ENCODE measurements at places on chromosomes 13 and 19. TPM values are rescaled to one million over a fixed set of nuclear protein-coding genes. Genes with fewer than 3 reads are reported as not detected.

- no peak overlapping the region for H3K27ac ChIP-seq
- H3K4me3 ChIP-seq: no peak overlapping the region
- no peaks in the 10 kb centered on the region for H3K27me3 ChIP-seq
- H3K36me3 ChIP-seq: no peaks in the 10 kb centered on the region
- no peaks in the 10 kb centered on the region for H3K4me1 ChIP-seq
These were observed 99.8 kb downstream of the LACC1 start for GRCh38 chr13:43979492-43979891.

DNA sequence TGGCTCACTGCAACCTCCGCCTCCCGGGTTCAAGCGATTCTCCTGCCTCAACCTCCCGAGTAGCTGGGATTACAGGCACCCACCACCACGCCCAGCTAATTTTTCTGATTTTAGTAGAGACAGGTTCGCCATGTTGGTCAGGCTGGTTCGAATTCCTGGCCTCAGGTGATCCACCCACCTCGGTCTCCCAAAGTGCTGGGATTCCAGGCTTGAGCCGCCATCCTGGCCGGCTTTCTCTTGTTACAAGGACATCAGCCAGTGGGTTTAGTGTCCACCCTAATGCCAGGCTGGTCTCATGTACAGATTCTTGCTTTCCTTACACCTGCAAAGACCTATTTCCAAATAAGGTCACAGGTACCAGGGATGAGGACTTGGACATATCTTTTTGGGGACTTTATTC, 6.8 kb downstream of the PIK3R2 start:
- peaks cover 7% of the 10 kb centered on the region for H3K36me3 ChIP-seq
- H3K4me1 ChIP-seq: no peaks in the 10 kb centered on the region
- H3K4me3 ChIP-seq: no peak overlapping the region
- no peak for DNase-seq

DNA sequence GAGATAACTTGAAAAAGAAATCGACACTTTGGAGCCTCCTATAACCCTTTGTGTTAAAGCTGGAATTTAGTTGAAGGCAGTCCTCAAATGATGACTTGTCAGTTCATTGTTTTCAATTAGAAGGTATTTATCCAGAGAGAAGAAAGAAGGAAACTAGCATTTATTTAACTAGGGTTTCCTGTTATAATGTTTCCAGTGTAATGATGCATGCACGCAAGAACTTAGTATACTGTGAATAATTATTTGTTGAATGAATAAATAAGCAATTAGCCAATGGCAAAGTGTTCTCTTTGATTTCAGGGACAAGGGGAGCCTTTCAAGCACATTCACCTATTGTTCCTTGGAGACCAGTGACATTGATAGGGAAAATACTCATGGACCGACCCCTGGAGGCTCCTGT, 307.4 kb downstream of the KLF5 start:
- H3K27ac ChIP-seq: no peak overlapping the region
- no peak overlapping the region for H3K4me3 ChIP-seq
- no peaks in the 10 kb centered on the region for H3K27me3 ChIP-seq
- no peaks in the 10 kb centered on the region for H3K4me1 ChIP-seq
- H3K36me3 ChIP-seq: no peaks in the 10 kb centered on the region
- no peak for DNase-seq

DNA sequence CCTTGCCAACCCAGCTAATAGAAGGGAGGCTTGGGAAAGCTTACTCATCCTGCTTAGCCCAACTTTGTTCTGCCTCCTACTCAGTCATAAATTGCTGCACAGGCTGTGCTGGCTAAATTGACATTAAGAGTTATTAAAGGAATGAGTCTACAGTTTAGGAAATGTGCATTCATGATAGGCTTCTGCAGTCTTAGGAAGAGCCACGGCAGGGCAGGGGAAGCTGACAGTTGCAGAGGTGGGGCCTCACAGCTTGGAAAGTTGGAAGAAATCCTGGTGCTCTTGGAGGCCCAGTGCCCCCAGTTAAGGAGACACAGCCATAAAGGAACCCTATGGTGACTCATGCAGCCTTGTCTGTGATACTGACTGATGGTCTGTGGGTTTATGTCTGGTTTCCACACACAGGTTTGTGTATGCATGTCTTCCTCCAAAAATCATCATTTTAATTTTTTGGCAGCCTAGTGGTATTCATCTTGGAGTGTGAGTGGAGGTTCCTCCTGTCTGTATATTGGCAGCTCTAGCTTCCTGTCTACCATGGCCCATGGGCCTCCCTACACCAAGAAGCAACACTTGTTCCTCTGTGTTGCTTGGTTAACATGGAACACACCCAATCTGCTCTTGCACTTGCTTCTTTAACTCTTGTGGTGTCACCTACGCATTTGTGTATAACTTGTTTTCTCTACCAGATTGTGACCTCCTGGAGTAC, 135.0 kb upstream of the KL start:
- H3K27ac ChIP-seq: no peak overlapping the region
- no peaks in the 10 kb centered on the region for H3K27me3 ChIP-seq
- no peaks in the 10 kb centered on the region for H3K36me3 ChIP-seq
- H3K4me1 ChIP-seq: no peaks in the 10 kb centered on the region

GRCh38 chr19:31350033-31350692, 927 bp upstream of the TSHZ3 start:
- peaks cover 19% of the 10 kb centered on the region for H3K4me1 ChIP-seq
- no peaks in the 10 kb centered on the region for H3K36me3 ChIP-seq
- H3K4me3 ChIP-seq: peak overlapping the region; percentile 37
- DNase-seq: no peak
- H3K27ac ChIP-seq: no peak overlapping the region
- H3K27me3 ChIP-seq: peaks cover 40% of the 10 kb centered on the region

- H3K27ac ChIP-seq: no peak overlapping the region
- no peak for DNase-seq
These were observed 32.7 kb upstream of the MATK start for GRCh38 chr19:3818918-3819317.

GRCh38 chr13:103451656-103452055, 385.4 kb upstream of the SLC10A2 start:
- no peak overlapping the region for H3K4me3 ChIP-seq
- H3K27ac ChIP-seq: no peak overlapping the region
- no peaks in the 10 kb centered on the region for H3K4me1 ChIP-seq

GRCh38 chr19:19409631-19410030, 4.2 kb downstream of the GATAD2A start:
- H3K36me3 ChIP-seq: no peaks in the 10 kb centered on the region
- no peaks in the 10 kb centered on the region for H3K27me3 ChIP-seq
- H3K4me1 ChIP-seq: peaks cover 58% of the 10 kb centered on the region
- H3K4me3 ChIP-seq: no peak overlapping the region
- no peak for DNase-seq

GRCh38 chr19:45952686-45953505, 20.8 kb downstream of the NOVA2 start:
- peaks cover 7% of the 10 kb centered on the region for H3K27me3 ChIP-seq
- no peaks in the 10 kb centered on the region for H3K36me3 ChIP-seq
- no peaks in the 10 kb centered on the region for H3K4me1 ChIP-seq

GRCh38 chr13:28849441-28849840, 29.3 kb downstream of the MTUS2 start:
- no peaks in the 10 kb centered on the region for H3K27me3 ChIP-seq
- H3K36me3 ChIP-seq: no peaks in the 10 kb centered on the region
- no peak overlapping the region for H3K4me3 ChIP-seq
- H3K4me1 ChIP-seq: no peaks in the 10 kb centered on the region

- DNase-seq: no peak
- no peak overlapping the region for H3K27ac ChIP-seq
- H3K4me1 ChIP-seq: no peaks in the 10 kb centered on the region
- H3K27me3 ChIP-seq: no peaks in the 10 kb centered on the region
- no peak overlapping the region for H3K4me3 ChIP-seq
These were observed 133.3 kb upstream of the WASF3 start for GRCh38 chr13:26424181-26424580.

- no peaks in the 10 kb centered on the region for H3K27me3 ChIP-seq
- H3K4me1 ChIP-seq: no peaks in the 10 kb centered on the region
- no peak for DNase-seq
- H3K4me3 ChIP-seq: no peak overlapping the region
These were observed 26.1 kb upstream of the EID2 start for GRCh38 chr19:39566064-39566463.

- no peaks in the 10 kb centered on the region for H3K4me1 ChIP-seq
- no peak for DNase-seq
- no peak overlapping the region for H3K27ac ChIP-seq
- no peaks in the 10 kb centered on the region for H3K27me3 ChIP-seq
- no peaks in the 10 kb centered on the region for H3K36me3 ChIP-seq
These were observed 224.0 kb downstream of the COG6 start for GRCh38 chr13:39879286-39880035.

DNA sequence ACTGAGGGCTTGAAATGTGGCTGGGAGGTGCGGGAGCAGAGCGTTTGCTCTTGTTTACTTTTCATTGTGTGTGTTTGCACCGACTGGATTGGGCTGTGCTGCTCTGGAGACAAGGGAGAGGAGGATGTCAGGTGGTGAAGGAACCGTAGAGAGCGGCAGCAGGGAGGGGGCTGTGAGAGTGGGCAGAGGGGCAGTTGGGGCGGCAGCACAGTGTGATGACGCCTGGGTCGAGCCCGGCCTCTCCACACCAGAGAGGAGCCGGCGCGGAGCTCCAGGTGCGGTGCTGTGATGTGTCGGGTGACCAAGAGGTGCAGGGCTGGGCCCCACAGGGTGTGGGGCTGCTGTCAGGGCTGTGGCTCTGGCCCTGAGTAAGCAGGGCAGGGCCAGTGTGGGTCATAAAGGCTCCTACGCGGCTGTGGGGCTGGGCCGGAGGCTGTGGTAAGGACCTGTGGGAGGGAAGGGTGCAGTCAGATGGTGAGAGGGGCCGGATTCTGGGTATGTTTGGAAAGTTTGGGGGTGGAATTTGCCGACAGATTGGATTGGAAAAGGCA, 10.5 kb downstream of the NAXD start:
- no peak overlapping the region for H3K4me3 ChIP-seq
- DNase-seq: no peak
- peaks cover 70% of the 10 kb centered on the region for H3K36me3 ChIP-seq
- H3K4me1 ChIP-seq: no peaks in the 10 kb centered on the region
- H3K27me3 ChIP-seq: no peaks in the 10 kb centered on the region

DNA sequence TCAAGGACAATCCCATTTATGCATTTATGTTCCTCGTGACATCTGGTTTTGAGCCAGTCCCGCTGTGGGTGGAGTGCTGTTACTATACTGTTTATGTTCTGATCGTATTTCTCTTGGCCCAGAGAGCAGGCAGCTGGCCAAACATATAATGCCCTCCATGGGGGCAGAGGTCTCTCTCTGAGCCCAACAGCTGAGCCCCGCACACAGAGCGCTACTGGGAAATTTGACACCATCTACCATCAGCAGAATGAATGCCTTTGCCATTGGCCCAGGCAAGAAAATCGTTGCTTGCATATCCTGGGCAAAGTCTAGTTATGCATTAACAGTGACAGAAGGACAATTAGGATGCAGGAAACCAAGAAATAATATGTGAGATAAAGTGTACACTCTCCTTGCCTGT, 126.8 kb upstream of the CACNA1A start:
- no peak overlapping the region for H3K27ac ChIP-seq
- H3K4me3 ChIP-seq: no peak overlapping the region
- H3K36me3 ChIP-seq: no peaks in the 10 kb centered on the region
- no peak for DNase-seq
- H3K27me3 ChIP-seq: no peaks in the 10 kb centered on the region

DNA sequence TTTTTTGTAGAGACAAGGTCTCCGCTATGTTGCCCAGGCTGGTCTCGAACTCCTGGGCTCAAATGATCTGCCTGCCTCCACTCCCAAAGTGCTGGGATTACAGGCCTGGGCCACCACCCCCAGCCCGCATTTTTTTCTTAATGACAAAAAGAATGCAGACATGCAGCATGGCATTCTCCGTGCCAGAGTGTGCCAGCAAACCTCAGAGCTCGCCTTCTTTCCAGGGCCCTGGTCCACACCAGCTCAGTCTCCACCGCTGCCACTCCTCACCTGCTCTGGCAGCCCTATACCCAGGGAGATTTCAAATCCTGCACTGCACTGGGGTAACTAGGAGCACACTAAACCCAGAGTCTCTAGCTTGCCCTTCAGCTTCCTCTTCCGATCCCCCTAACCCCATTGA, 41.7 kb downstream of the ZIC5 start:
- H3K27ac ChIP-seq: no peak overlapping the region
- no peak for DNase-seq
- no peaks in the 10 kb centered on the region for H3K4me1 ChIP-seq
- H3K27me3 ChIP-seq: no peaks in the 10 kb centered on the region
- H3K36me3 ChIP-seq: no peaks in the 10 kb centered on the region
- no peak overlapping the region for H3K4me3 ChIP-seq

GRCh38 chr13:56349866-56350265, 790.9 kb upstream of the PRR20A start:
- H3K36me3 ChIP-seq: no peaks in the 10 kb centered on the region
- no peaks in the 10 kb centered on the region for H3K4me1 ChIP-seq
- no peak overlapping the region for H3K4me3 ChIP-seq
- DNase-seq: no peak
- no peaks in the 10 kb centered on the region for H3K27me3 ChIP-seq

DNA sequence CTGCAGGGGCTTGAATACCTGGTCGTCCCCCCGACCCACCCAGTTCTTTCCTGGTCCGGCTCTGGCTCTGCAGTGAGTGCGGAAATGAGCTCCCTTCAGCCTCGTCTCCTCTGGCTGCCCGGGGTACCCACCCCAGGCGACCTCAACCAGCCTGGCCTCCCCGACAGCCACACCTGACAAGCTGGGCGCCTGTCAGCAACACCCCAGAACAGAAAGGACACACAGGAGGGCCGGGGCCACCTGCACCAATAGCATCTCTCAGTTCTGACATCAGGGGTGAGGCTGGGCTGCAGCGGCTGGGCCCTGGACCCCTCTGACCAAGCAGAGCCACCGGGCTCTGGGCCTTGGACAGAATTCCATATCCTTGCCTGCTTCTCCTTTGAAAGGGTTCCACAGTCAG, 19.7 kb downstream of the SUGP1 start:
- H3K4me1 ChIP-seq: no peaks in the 10 kb centered on the region
- DNase-seq: no peak
- H3K27ac ChIP-seq: no peak overlapping the region
- H3K27me3 ChIP-seq: no peaks in the 10 kb centered on the region

Gene CATSPERD
- total RNA-seq: not detected

Gene ZNF835
- 5.5 TPM for total RNA-seq

Gene S1PR2
- total RNA-seq: 3.4 TPM

Gene IGSF23
- total RNA-seq: not detected

Gene ZNF382
- total RNA-seq: 20.2 TPM

Gene MBD3L3
- not detected for total RNA-seq

Gene CBY2
- total RNA-seq: not detected

Gene AP1M2
- not detected for total RNA-seq

Gene ZNF90
- 3.2 TPM for total RNA-seq

Gene OR7D2
- total RNA-seq: not detected

Gene PNMA8B
- total RNA-seq: not detected

Gene GJB6
- total RNA-seq: 1.7 TPM
